Stimulated activated CD4-positive, alpha-beta T cell treated with anti-CD3 and anti-CD28 coated beads, Interleukin-2, amount 100 ng/mL, for 24 hours (primary cell): ENCODE measurements at places on chromosomes 11 and 22.

DNA sequence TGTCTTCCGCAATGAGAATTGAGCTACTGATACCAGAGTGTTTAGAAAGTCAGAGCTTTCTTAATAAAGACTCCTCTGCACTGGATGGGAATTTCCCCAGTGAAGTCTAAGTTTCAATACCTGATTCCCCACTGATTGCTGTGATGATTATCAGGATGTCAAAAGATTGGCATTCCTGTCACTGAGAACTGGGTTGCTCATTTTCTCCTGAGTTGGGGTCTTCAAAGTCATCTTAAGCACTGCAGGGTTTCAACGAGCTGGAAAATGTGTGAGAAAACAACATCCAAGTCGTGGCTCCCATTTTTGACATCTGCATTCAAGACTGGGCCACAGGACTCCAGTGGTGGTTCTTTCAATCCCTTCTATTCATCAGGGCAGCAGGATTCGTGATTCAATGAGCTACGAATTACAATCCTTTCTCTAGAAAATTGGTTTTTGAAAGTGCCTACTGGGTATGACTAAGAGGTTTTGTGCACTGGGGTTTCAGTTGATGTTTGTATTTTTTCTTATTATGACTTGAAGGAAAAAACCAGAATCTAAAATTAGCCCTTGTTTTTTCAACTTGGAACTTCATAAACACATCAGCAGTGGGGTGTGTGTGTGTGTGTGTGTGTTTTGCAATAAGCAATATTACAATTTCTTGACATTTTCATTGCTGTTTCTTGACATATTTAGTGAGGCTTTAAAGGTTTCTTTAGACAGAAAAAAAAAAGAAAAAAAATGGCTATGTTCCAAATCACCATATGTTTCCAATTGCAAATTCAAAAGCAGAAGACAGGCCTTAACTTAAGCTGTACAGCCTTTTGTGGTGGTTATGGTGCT lies 233.0 kb downstream of the FAM76B start:
- peak; percentile 19 for DNase-seq

DNA sequence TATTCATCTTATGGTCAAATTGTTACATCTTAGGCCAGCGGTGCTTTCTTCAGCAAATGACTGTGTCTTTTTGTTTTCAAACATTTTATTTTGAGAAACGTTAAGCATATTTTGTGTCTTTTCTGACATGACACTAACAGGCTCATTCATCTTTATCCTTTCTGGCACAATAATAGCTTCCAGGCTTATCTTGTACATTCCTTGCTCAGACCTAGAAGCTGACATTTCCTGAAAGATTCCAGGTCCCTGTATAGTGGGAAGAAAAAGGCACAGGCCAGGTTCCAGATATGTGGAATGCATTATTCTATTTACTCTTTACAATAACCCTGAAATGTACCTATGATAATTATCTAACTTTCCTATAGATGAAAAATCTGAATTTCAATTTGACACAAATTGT lies 379.1 kb upstream of the B3GAT1 start:
- no peak for DNase-seq

DNA sequence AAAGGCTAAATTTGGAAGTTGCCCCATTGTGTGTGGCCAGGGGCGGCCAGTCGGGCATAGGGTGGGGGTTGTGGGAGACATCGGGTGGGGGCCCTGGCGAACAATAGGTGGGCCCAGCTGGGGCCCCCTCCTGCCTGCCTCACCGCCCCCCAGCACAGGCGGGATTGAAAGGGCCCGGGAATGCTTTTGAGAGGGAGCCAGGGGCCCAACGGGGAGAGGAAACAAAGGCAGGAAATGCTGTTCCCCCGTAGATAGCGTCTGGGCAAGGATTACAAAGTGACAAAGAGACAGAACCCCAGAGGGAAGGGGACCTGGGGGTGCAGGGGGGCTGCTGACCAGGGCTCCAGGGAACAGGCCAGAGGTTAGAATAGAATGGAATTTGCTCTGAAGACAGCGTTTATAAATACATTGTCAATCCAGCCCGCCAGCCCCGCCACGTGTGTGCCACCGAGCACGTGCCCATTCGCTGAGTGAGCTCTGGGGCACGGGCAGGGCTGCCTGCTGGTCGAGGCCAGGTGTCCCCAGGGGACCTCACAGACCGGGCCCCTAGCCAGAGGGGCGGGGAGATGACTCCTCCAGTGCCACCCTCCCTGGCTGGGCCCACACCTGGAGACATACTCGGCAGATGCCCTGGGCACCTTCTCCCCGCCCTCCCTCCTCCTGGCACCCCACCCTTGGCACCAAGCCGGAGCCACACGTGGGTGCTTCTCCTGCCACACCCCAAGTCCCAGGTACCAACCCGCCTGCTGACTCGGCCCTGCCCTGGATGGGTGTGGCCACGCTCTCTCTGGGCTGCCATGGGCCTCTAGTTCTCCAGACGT lies 9.7 kb downstream of the PDGFB start:
- no peak for DNase-seq

GRCh38 chr22:25100948-25101347 lies 98.7 kb upstream of the CRYBB3 start:
- no peak for DNase-seq

DNA sequence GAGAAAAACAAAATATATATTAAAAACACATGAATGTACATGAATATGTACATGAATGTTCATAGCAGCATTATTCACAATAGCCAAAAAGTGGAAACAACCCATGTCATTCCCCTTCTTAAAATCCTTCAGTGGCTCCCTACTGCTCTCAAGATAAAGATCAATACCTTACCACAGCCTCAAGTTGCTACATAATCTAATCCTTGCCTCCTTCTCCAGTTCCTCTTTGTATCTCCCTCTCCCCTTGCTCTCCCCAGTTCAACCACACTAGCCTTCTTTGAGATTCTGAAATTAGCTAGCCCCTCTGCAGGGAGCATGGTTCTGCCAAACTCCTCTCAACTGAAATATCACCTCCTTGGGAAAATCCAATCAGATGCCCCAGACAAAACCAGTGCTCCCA lies 28.1 kb downstream of the MTMR2 start:
- no peak for DNase-seq

- DNase-seq: no peak
Observed at GRCh38 chr22:27378311-27378800, 423.2 kb downstream of the MN1 start.

- no peak for DNase-seq
Observed at GRCh38 chr22:27895600-27895999, 23.5 kb downstream of the PITPNB start.

DNA sequence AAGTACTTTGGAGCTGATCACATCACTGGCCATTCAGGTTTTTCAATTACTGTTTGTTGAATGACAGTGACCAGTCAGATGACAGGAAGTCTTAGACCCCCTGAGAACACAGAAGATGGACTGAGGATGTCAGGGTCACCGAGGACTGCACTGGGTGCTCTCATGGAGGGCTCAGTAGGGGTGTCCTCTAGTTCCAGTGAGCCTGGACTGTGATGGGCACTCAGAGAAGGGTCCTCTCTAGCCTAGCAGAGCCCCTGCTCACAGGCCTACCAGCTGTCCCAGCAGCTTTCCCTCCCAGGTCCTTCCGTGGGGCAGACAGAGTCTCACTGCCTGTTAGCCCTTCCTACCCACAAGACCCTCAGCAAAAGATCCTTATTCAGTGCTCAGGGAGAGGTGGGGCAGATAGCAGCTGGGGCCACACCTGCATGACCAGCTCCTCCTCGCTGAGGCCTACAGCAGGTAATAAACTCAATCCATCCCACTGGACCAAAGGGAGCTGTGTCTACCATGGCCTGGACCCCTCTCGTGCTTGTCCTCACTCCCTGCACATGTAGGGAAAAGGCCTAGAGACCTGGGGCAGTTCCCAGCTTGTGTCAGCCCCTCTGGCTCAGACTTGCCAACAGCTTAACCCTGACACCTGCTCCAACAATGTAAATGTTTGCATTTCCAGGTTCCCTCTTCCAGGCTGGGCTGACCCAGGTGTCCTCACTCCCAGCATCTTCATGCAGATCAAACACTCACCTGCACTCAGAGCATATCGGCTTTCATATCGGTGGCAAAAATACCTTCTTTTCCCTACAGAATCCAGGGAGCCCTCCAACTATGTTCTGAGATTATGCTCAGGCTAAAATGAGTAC lies 25.2 kb upstream of the VPREB1 start:
- DNase-seq: no peak

- DNase-seq: no peak
Observed at GRCh38 chr22:49396817-49397216, 430.9 kb downstream of the BRD1 start.

DNA sequence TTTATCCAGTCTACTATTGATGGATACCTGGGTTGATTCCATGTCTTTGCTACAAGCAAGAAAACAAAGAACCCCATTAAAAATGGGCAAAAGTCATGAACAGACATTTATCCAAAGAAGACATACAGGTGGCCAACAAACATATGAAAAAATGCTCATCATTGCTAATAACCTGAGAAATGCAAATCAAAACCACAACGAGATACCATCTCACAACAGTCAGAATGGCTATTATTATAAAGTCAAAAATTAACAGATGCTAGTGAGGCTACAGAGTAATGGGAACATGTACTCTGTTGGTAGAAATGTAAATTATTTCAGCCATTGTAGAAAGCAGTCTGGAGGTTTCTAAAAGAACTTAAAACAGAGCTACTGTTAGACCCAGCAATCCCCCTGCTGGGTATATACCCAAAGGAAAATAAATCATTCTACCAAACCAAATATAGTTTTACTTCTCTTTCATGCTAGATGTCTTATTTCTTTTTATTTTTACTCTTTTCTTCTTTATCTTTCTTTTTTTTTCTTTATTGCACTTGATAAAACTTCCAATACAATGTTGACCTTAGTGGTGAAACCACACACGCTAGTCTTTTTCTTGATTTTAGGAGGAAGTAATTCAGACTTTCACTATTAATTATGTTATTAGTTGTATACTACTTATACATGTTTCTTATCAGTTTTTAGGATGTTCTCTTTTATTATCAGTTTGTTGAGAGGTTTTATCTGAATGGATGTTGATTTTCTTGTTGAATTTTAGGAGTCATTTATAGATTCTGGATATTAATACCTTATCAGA lies 14.3 kb downstream of the TRIM22 start:
- DNase-seq: no peak

DNA sequence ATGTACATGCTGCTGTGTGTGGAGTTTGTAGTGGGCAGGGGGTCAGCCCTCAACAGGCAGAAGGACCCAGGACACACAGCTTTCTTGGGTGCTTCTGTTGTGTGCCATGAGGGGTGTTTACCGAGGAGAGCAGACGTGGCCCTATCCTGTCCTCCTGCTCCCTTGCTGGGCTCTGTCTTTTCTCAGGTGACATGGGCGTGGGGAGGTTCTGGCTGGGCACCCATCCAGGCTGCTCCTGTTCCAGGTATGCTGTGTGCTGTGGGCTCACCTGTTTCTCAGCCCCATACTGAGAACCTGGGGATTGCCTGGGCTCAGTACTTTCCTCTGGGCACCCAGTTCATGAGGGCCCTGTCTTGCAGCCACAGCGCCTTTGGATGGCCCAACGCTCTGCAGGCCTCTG lies 23.3 kb downstream of the MICALL1 start:
- no peak for DNase-seq

DNA sequence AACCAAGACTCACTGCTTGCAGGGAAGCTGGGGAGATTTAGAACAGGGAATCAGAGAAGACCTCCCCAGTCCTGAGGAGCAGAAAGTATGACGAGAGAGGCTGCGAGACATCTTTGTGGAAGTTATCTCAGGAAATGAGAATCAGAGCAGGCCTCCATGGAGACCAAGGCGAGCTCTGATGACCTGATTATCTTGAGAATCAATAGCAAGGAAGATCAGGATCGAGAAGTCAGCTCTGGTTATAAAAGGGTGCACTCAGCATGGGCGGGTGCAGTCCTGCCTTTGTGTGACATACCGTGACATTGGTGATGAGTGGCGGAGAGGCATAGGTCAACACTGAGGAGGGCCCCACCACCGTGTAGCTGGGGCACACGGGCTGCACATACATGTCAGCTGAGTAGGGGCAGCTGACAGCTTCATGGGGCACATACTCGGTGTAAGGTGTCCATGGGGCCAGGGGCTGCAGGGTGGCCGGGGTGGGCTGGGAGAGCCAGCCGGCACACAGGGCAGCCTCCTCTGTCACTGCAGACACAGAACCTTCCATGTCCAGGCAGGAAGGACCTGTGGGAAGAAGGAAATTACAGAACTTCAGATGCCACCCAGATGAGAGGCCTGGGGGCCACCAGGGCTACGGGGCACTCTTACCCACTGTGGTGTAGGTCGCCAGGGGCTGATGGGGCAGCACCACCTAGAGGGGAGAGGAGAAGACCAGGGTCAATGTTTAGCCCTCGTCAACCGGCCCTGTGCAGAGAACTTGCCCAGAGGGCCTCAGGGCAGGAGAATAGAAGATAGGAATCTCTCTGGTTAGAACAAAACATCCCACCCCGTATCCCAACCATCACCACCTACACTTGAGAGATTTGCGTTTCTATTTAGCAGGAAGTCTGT lies 21.7 kb downstream of the POU2AF1 start:
- no peak for DNase-seq

- peak; percentile 49 for DNase-seq
Observed at GRCh38 chr11:74739546-74740270, 8.5 kb upstream of the CHRDL2 start.

- DNase-seq: no peak
Observed at GRCh38 chr11:96259134-96259830, 83.7 kb downstream of the MAML2 start.

DNA sequence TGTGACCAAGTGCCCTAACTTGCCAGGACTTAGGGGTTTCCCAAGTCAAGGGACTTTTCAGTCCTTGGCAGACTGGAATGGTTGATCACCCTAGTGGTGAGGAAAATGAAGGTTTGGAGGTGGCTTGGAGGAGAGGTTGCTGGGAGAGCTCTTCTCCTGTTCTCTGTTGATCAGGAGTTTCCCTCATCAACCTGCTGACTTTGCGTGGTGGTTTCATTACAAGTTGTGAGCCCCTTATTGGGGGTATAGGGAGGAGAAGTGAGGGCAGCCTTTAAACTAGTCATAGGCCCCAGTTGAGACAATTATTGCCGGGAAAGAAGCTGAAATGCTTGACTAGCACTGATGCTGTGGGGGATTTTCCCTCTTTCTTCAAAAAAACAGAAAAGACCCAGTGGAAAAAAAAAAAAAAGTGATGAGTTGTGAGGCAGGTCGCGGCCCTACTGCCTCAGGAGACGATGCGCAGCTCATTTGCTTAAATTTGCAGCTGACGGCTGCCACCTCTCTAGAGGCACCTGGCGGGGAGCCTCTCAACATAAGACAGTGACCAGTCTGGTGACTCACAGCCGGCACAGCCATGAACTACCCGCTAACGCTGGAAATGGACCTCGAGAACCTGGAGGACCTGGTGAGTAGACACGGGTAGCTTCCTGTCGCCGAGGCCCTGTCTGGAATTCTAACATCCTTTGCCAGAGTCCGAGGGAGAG lies at the start of gene CXCR5:
CXCR5 (plus strand) TSS at position 525 of the 704 bp plus-strand sequence; CDS start at position 575, 50 bp downstream.
- DNase-seq: peak; percentile 71

GRCh38 chr11:118112711-118113430 lies 26.1 kb upstream of the SMIM35 start:
- DNase-seq: no peak

- no peak for DNase-seq
Observed at GRCh38 chr11:79482800-79483199, 42.0 kb upstream of the TENM4 start.

GRCh38 chr11:59208956-59209355 lies 3.8 kb downstream of the MPEG1 start:
- peak; percentile 14 for DNase-seq
